HS-27A (cell line): ENCODE measurements at places on chromosomes 5 and 9.

DNA sequence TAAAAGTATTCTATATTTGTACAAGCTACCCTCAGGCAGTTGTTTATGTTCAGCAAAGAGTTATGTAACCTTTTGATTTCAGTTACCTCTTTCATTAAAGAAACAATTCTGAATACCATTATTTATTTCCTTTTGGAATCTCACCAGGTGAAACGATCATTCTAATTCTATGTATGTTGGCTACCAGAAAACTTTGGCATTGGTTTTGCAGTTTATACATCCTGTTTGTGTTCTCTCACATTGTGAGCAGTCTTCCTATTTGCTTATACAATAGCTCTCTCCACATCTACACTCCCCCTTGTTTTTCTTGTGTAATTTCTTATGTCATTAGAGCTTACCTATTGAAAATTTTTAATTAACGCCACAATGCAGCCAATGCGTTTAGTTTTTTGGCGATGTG lies 276.0 kb upstream of the MPDZ start:
- no peak for DNase-seq

GRCh38 chr5:178182158-178182876 lies 4.9 kb downstream of the GMCL2 start:
- DNase-seq: no peak

GRCh38 chr5:78594610-78595457 lies 53.7 kb downstream of the LHFPL2 start:
- peak; percentile 50 for DNase-seq

GRCh38 chr5:56757077-56757476 lies 58.3 kb upstream of the MAP3K1 start:
- DNase-seq: no peak

DNA sequence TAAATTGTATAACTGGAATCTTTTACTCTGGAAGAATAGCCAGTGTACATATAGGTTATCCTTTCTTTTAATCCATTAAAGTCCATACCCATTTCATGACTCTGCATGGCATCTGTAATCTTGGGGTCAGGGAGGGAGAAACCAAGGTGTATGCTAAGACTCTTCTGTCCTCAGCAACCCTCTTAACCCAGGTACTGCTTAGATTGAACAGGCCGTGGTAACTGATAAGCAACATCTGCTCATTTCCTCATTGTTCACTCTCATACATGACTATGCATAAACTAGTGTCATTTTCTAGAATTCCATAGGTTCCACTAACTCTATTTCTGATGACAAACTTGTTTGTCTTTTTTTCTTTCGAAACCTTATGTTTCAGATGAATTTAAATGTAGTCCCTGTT lies 69.3 kb upstream of the IFNE start:
- no peak for DNase-seq

GRCh38 chr5:12343558-12343957 lies 439.3 kb upstream of the CTNND2 start:
- DNase-seq: no peak

DNA sequence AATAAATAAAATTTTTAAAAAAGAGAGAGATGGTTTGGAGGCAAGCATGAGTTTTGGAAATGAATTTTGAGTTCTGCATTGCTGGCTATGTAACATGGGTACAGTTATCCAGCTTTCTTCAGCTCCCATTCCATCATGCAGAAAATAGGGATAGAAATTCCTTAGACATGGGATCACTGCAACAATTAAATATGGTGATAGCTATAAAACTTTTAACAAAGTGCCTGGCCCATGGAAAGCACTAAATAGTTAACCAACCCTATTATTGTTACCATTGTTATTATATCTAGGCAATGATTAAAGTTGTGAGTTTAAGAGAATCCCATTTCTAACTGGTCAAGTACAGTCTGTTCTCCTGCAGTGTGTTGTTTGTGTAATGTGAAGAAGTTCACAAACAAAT lies 115.4 kb upstream of the GAS1 start:
- DNase-seq: no peak

DNA sequence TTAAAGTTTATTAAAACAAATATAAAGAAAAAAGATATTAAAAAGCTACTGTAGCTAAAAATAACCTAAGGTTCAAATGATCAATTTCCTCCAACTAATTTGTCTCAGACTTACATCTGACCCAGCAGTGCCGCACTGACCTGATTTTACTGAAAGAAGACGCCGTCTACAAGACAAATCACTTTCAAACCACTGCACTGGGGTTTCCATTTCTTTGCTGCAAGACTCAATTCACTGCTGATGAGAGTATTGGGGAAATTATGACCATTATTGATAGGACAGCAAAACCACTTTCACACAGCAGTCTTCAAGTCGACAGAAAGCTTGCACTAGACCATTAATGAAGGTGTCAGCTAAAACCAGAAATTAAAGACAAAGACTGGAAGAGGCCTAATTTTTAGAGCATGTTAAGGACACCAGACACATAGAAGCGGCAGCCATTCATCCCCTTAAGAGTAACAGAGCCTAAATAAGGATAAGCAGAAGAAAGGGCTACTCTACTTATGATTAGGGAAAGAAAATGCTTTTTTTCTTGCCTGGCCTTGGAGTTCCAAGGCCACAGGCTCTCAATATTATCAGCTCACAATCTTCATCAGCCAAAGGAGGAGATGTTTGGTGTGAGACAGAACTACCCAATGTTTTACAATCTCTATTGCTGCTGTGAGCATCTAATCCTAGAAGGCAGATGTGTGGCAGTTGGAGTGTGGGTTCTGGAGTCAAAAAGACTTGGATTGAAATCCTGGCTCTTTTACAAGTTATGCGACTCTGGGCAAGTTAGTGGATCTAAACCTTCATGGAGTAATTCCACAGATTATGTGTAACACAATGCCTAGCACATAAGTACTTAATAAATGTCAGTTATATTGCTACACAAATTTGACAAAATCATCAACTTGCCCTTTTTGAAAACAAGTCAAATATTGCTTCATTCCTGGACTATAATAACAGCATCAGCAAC lies 190.7 kb downstream of the MAPKAP1 start:
- DNase-seq: no peak

DNA sequence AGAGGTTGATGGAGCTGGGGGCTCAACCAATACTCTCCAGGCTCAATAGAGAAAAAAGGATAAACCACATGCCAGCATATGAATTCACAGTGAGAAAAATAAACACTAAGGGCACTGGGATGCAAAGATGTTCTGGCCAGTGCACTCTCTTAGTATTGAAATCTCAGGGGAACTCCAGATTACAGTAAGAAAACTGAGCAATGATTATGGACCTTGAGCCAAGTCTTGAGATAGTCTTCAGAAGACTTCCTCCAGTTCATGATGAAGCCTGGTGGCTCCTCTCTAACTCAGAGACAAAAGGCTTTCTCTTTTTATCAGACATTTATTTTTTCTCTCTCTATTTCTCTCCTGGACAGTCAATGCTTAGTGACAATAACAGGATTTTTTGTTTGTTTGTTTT lies 139.8 kb upstream of the SPEF2 start:
- no peak for DNase-seq

DNA sequence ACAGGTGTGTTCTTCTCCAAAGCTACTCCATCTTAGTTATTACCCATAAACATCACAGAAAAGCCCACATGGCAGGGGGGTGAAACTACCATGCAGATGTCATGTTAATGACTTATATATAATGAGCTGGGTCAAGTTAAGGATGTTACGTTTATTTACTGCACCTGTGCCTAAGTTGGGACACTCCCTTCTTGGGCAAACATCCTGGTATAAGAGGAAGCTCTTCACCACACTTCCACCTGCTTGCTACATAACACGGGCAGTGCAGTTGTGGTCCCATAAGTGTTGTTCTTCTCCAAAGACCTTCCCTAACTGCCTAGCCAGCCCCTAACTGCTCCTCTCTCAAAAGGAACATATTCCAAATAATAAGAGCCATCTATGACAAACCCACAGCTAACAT lies 9.3 kb upstream of the ZCCHC9 start:
- no peak for DNase-seq

DNA sequence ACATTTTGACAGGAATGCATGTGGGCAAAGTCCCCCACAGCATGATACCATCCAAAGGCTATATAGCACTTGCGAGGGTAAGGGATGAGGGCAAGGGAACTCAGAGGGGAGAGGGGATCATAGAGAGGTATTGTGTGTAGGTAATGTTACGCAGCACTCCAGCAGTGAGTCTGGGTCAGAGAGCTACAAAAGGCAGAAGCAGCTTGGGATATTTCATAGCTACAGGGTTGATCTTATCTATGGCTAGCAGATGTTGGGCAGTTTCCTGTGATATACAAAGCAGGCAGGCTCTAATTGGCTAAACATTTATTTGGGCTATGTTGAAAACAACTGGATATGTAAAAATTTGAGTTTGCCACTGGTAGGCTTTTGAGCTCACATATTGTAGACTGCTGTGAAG lies 17.8 kb upstream of the SLCO4C1 start:
- DNase-seq: no peak

DNA sequence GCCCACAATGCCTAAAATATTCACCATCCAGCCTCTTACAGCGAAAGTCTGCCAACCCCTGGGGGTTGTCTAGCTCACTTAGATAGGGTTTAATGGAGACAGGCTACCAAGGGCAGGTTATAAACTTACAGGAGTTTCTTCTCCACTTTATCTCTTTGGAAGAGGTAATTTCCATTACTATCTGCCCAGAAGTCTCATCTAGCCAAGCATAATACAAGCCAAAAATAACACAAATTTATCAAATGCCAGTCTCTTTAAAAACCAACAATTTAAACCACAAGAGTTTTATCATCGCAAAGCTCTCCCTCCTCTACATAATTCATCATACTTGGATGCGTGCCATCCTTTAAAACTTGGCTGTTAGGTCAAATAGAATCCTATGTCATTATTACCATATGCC lies 6.2 kb downstream of the RBM22 start:
- peak; percentile 30 for DNase-seq

GRCh38 chr5:143235423-143235822 lies 168.1 kb downstream of the NR3C1 start:
- DNase-seq: no peak

- DNase-seq: no peak
These were observed 29.2 kb upstream of the GTF2H2C start for GRCh38 chr5:69530561-69531405.

- DNase-seq: no peak
These were observed 147.4 kb upstream of the PUM3 start for GRCh38 chr9:2991292-2991691.

DNA sequence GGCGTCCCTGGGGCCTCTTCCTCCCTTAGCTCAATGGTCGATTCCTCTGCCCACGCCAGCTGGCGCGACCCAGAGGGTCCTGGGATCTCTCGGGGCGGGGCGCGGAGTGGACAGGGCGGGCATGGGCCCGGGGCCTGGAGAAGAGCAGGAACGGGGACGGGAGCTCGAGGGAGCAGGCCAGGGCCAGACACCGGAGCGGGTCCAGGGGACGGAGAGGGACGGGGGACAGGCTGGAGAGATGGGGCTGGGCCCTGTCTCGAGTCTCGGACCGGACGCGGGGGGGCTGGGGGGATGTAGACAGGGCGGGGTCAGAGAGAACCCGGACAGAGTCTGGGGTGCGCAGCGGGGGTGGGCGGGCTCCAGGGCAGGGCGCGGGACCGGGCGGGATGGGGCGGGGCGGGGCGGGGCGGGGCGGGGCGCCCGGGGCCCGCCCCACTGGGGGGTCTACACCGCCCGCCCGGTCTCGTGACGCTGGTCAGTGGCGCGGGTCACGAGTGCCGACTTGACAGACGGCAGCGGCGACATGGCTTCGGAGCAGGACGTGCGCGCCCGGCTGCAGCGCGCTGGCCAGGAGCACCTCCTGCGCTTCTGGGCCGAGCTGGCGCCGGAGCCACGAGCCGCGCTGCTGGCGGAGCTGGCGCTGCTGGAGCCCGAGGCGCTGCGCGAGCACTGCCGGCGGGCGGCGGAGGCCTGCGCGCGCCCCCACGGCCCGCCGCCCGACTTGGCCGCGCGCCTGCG lies at the start of gene UAP1L1:
Gene UAP1L1 (plus strand): TSS at position 508 of the 738 bp plus-strand sequence. CDS start 16 bp downstream, at position 524.
- no peak for DNase-seq

DNA sequence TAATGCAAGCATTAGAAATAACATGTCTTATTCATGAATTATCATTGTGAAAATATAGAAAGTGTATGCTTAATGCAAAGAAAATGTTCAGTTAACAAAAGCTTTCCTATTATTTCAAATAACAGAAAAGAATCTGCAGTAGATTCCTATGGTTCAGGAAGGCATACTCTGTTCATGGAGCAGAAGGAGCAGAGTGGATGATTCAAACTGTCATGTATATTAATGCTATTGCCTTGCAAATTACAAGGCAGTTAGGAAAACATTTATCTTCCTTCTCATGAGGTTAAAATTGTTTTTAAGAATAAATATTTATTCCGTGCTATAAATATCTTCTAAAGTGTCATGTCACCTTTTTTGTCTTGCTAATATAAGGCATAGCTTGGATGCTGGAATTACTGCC lies 47.5 kb downstream of the PCSK1 start:
- DNase-seq: no peak

DNA sequence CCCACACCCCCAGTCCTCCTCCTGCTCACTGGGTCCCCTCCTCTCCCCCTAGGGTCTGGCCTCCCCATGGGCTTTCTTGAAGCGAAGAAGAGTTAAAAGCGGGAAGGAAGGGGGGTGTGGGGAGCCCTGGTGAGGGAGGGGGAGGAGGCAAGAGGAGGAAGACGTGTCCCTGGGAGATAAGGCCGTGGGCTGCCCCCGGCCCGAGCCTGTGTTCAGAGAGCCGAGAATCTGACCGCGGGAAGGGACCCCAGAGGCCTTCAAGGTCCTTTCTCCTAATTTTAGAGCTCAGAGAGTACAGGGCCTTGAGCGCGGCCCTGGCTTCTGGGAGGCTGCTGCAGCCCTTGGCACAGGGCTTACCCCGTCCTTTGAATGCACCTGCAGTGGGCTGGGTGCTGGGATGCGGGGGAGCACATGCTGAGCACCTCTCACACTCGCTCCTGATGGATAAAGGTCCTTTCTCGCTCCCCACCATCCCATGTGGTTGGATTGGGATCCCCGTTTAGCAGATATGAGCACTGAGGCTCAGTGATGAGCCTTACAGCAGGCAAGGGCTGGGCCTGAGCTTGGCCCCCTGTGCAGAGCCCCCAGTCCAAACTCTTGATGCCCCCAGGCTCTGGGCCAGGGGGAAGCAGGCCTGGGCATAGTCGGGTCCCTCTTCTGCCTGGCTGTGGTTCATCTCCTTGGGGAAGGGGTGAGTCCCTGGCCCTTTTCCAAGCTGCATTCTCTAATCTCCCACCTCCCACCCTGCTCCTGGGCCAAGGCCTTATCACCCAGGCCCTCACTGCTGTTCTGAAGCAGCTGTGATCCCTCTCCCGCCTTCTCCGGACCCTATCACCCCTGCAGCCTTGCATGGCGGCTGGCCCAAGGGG lies 5.9 kb downstream of the GFI1B start:
- no peak for DNase-seq

- DNase-seq: no peak
These were observed 651.3 kb upstream of the ACO1 start for GRCh38 chr9:31733166-31733565.
